ENCODE measurements at places on chromosomes 11 and 22.
A peak's percentile ranks its signal among the peaks of the same experiment; 100 is the strongest.

DNA sequence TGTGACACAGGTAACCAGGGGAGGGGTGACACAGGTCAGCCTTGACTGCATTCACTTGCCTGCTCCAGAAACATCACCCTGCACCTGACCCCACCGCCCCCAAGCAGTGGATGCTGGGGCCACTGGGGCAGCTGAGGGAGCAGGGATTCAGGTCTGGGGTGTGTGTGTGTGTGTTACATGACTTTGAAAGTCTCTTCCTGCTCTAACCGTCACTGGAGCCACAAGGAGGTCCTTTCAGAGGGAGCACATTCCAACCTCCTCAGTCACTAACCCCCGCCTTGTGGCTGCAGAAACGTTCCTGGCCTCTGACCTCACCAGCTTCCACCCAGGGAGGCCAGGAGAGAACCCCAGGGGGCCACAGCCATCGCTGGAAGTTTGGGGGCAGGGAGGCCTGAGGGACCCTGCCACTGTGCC lies 2.9 kb upstream of the FOSL1 start:
- no peak for DNase-seq

DNA sequence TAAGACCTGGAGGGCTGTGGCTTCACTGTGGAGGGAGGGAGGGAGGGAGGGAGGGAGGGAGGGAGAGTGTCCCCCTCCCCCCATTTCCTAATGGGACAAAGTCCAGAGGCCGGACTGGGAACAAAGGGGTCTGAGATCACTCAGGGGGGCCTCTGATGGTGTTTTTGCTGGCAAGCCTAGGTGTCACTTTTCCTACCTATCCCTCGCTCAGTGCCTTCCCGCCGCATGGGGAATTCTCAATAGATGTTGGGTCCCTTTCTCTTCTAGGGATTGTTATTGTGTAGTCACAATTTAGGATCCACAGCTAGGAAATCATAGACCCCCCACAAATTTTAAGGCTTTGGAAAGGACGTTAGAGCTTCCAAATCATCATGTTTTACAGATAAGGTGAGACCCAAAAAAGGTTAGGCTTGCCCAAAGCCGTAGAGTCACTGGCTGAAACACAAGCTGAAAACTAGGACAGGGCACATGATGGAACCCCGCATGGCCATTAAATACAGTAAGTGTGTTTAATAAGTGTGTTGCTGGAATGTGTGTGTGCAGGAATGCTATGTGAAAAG lies 4.8 kb upstream of the FTH1 start:
- no peak for DNase-seq

DNA sequence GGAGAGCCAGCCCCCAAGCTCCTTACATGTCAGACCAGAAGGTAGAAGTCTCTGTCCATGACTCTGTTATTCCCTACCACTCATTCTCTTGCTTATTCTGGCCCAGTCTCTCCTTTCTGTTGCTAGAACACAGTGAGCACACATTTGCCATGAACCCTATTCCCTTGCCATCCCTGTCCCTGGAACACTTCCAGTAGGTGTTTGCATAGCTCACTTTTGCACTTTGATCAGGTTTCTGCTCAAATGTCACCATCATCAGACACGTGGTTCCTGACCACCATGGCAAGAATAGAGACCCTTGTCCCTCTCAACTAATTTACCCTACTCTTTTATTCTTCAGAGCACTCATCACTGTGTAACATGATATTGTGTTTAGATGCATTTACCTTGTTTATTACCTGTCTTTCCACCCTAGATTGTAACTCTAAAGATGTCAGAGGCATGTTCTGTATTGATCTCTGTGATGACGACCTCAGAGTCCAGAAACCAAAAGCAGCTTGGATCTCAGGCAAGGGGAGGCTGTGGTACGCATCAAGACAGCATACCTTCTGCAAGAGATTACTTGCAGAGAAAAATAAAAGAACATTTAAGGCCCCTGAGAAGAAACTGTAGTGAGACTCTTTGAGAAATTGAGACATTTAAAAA lies 606.4 kb downstream of the OPCML start:
- DNase-seq = no peak

GRCh38 chr22:30695871-30696655 lies 1.4 kb downstream of the OSBP2 start:
- no peak for DNase-seq

- peak; percentile 34 for DNase-seq
Measured at GRCh38 chr11:78039919-78040671, 17.0 kb upstream of the KCTD14 start.

GRCh38 chr11:112554586-112554985 lies 293.9 kb upstream of the PLET1 start:
- DNase-seq = no peak

- no peak for DNase-seq
Measured at GRCh38 chr11:69770540-69770939, 4.6 kb downstream of the FGF4 start.

GRCh38 chr11:110928391-110928790 lies 216.2 kb upstream of the ARHGAP20 start:
- DNase-seq = no peak

GRCh38 chr22:36439481-36440271 lies 41.8 kb downstream of the TXN2 start:
- peak; percentile 53 for DNase-seq

DNA sequence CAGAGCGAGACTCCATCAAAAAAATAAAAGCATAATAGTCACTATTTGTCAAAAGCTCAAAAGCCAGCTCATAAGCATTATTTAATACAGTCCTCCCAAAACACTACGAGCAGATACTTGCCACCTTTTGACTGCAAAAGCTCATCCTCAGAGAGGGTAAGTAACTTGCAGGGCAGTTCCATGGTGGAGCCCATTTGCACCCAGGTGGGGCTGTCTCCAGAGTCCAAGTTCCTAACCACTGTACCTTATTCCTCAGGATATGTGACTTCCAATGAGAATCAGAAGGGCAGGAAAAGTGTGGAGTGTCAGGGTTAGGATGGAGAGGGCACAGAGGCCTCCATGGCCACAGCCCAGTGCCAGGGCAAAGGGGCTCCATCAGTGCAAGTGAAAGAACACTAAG lies 28.6 kb upstream of the POU2AF1 start:
- DNase-seq = no peak

DNA sequence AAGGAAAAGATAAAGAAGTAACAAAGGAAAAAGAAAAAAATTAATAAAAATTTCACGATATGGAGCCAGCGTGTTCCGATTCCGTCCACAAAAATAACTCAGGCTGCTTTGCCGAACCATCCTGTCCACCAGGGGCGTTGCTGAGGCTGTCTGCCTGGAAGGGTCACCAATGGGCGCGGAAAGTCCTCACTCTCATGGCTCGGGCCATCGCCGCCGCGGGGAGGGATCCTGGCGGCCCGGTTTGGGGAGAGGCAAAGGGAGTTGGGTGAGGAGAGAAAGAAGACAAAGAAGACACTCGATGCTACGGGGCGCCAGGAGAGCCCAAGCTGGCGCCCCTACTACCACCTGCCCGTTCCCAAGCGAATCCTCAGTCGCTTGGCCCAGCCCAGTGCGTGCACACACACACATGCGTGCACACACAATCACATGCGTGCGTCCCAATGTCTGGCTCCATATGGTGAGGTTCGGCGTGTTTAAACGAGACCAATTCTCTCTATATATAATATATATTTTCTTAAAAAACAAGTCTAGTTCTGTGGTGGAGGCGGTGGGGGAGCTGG lies 5.6 kb upstream of the PYGM start:
- DNase-seq = no peak

GRCh38 chr22:48951836-48952235 lies 875.8 kb downstream of the BRD1 start:
- DNase-seq = no peak

- DNase-seq = no peak
Measured at GRCh38 chr11:72778535-72779494, 15.0 kb downstream of the STARD10 start.

DNA sequence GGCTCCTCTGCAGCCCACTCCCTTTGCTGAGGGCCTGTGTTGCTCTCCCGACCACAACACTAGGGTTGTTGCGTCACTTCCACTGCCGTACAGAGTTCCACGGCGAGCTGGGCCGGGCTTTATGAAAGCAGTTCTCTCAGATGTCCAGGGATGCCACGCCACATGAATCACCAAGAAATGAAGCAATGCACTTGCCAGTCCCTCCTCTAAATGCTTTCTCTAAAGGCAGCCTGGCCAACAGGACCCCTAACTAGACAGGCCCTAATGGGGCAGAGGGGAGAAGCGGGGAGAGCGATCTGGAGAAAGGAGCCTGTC lies 188.7 kb downstream of the CTTN start:
- DNase-seq = no peak

DNA sequence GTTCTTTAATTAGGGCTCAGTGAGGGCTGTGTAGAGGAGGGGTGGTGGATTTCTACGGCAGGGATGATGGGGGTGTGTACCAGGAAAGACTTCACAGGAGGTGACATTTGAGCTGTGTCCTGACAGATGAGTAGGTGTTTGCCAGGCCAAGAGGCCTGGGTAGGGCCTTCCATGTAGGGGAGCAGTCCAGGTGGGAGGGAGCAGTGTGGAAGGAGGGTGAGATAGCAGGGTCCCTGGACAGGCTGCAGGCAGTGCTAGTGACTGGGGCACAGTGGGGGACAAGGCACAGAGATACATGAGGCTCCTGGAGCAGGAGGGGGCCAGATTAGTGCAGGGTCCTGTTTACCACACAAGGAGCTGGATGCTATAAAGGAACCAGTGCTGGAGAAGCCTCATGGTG lies 147.9 kb upstream of the CADM1 start:
- DNase-seq = no peak

DNA sequence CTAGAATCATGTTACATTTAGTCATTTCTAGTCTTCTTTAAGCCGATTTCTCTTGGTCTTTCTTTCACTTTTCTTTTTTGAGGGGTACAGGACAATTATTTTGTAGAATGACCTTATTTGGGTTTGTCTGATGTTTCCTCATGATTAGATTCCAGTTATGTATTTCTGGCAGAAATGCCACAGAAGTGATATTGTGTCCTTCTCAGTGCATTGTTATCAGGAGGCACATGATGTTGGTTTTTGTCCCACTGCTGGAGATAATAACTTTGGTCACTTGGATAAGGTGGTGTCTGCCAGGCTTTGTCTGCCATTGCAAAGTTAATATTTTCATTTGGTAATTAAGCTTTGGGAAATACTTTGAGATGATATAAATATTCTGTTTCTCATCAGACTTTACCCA lies 100.3 kb downstream of the RRM1 start:
- no peak for DNase-seq

DNA sequence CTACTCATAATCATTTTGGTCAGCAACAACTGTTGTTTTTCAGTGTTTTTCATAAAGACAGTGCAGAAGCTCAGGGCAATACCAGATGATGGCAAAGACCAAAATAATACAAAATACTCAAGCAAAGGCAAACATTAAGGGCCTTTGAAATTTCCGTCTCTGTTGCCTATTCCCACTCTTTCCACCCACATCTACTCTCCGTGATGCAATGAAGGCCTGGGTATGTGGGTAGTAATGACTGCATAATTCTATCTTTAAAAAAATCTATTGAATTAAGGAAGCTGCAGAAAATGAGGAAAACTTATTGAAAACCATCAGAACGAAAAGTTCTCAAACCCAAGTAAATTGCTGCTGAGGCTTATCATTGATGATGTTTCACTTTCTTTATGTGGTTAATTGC lies 203.3 kb downstream of the MAML2 start:
- DNase-seq = no peak

DNA sequence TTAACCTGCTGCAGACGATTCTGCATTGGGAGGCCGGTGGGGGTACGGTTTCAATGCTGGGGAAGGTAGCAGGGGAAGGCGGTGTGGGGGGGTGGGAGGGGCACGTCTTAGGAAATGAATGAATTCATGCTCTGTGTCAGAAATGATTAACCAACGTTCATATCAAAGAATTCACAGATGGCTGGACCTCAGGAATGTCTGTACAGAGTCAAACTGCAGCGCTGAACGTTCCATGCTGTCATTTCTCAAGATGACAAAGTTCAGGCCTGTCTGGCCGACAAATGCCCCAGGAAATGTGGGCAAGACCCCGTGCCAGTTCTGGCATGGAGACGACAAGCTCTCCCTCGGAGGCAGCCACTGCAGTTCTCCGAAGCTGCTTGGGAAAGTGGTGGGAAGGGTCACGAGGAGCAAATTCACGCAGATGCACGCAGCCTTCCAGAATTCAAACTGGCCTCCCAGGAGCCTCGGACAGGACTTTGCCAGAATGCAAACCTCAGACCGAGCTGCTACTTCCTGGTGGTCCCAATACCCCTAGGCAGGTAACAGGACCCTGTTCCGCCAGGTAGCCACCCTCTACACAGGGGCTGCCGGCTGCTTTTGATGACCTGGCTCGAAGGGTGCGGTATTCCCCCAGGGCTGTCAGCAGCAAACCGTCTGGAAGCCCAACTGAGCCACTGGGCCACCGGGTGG lies 81.5 kb downstream of the TRMU start:
- DNase-seq = no peak

- DNase-seq = no peak
Measured at GRCh38 chr11:129023968-129024676, 81.5 kb upstream of the TP53AIP1 start.

DNA sequence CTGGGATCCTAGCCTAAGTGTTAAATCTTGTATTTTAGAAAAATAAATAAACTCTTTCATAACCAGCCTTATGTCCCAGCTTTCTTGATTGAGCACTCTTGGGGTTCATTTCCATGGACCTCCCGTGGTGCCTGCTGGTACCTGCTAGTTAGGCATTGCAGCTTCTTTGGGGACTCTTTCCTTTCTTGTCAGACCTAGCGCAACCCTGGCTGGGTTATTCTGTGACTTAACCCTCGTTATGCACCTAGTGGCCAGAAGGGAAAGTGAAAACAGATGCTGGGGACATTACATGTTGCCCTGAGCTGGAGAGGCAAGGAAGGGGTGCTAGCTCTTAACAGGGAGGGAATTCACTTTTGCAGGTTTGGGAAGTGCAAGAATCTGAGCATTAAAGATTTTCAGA lies 46.8 kb downstream of the APIP start:
- no peak for DNase-seq

DNA sequence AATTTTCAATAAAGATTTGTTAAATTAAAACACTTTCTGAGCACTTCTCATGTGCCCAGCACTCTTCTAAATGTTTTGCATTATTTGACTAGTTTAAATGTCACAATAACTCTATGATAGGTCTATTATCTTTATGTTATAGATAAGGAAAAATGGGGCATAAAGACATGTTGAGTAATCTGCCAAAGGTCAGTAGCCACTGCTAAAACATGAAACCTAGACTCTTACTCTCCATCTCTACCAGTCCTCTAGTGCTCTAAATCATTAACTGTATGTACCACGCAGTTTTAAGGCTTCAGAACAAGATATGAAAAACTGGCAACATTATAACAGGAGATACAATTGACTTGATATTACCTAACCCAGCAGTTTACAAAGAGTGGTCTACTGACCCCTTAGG lies 6.9 kb downstream of the RAB6A start:
- DNase-seq = no peak

- no peak for DNase-seq
Measured at GRCh38 chr11:134392953-134393615, 19.0 kb downstream of the B3GAT1 start.

GRCh38 chr22:43185860-43186261 lies 1.1 kb downstream of the TTLL12 start:
- DNase-seq = no peak

- no peak for DNase-seq
Measured at GRCh38 chr22:46634011-46634699, 14.0 kb downstream of the GRAMD4 start.

Measured in activated CD4-positive, alpha-beta T cell treated with anti-CD3 and anti-CD28 coated beads for 48 hours (primary cell).